Activated T-helper 1 cell treated with anti-CD3 and anti-CD28 coated beads, Interleukin-12 subunit alpha, Interleukin-12 subunit beta, Interleukin-2, Interleukin-4 antibody, amounts not matched to agents 30 ng/mL and 10 ng/mL and 1 ng/mL, durations not matched to agents 14 hours and 24 hours and 36 hours (primary cell): ENCODE measurements at places on chromosomes 2 and 18. TPM values are rescaled to one million over a fixed set of nuclear protein-coding genes. Genes with fewer than 3 reads are reported as not detected.

DNA sequence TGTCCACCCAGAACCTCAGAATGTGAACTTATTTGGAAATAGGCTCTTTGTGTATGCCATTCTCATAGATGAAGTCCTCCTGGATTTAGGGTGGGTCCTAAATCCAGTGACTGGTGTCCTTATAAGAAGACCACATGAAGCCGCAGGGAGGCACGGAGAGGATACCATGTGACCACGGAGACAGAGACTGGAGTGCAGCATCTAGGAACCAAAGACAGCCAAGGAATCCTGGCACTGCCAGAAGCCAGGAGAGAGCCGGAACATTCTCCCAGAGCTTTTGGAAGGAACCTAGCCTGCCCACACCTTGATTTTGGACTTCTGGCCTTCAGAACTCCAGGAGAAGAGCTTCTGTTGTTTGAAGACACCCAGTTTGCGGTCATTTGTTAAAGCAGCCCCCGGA lies 49.7 kb downstream of the ARL4C start:
- H3K36me3 ChIP-seq: peaks cover 47% of the 10 kb centered on the region
- peak overlapping the region; percentile 99 for H3K27ac ChIP-seq
- H3K4me1 ChIP-seq: peaks cover 89% of the 10 kb centered on the region
- H3K4me3 ChIP-seq: peak overlapping the region; percentile 75
- DNase-seq: no peak

DNA sequence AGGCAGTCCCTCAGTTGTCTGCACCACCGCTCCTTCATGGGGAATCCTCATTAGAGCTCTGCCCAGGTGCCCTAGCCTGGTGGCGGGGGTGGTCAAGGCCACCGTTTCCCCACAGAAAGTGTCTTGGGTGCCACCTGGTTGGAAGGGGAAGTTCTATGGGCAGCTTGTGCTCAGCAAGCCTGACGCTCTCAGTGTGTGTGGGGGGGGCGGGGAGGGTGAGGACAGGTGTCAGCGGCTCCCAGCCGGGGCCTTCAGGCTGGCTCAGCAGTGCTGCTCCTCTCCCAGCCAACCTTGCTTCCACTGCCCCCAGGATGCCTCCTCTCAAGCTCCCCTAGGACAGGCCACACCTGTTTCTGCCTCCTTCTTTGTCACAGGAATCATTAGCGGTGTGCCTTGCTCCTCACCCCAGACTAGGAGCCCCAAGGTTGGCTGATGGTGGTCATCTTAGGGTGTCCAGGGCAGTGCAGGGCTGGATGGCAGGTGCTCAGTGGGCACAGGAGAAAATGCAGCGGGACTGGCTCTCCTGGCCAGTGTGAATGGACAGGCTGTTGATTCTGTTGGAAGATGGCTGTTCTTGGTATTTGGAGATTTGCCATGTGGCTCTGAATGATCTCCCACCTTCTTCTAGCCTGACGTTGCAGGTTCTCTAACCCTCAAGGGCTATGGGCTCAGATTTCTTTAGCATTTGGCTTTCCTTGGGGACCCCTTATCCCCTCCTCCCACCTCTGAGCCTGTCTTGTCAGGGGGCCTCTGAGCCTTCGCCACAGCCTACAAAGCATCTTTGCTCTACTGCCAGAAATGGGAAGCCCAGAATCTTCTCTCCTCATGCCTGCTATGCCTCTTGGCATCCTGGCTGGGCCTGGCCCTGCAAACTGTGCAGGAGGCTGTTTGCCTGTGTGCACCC lies 185.8 kb upstream of the HS6ST1 start:
- no peak overlapping the region for H3K4me3 ChIP-seq
- no peaks in the 10 kb centered on the region for H3K4me1 ChIP-seq
- no peak for DNase-seq
- H3K27me3 ChIP-seq: peaks cover 4% of the 10 kb centered on the region
- no peaks in the 10 kb centered on the region for H3K36me3 ChIP-seq
- no peak overlapping the region for H3K27ac ChIP-seq

Gene ZRANB3
- total RNA-seq: 5.5 and 6.8 TPM in 2 replicates

DNA sequence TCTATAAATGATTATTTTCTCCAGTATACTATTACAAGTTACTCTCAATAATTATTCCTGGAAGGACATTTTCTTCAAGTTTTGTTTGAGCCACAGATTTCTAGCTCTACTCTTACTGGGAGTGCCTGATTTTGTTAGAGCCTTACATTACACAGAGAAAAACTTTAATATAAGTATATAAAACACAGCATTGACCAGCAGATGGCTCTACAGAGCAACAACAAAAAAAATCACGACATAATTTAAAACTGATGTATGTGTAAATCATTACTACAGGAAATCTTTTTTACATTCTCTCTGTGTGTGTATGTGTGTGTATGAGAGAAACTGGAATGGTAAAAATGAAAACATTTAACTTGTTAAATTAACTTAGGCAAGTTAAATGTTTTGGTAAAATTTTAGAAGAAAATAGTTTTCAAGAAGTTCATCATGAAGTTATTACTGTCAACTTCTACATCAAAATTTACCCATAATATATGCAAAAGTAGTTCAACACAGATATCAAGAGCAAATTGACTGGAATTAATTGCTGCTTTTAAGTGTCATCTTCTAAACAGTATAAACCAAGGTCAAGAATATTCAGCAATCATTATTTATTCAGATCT lies 103.3 kb downstream of the MDH1 start:
- H3K36me3 ChIP-seq: no peaks in the 10 kb centered on the region
- H3K4me3 ChIP-seq: no peak overlapping the region
- no peak for DNase-seq

Gene ACTR1B
- 101 and 102 TPM in 2 replicates for total RNA-seq

- DNase-seq: no peak
- H3K4me1 ChIP-seq: no peaks in the 10 kb centered on the region
- H3K27me3 ChIP-seq: no peaks in the 10 kb centered on the region
- H3K4me3 ChIP-seq: no peak overlapping the region
Observed at GRCh38 chr2:185044323-185044874, 446.1 kb downstream of the ZNF804A start.

- peaks cover 2% of the 10 kb centered on the region for H3K27me3 ChIP-seq
- no peaks in the 10 kb centered on the region for H3K36me3 ChIP-seq
- no peak for DNase-seq
- no peaks in the 10 kb centered on the region for H3K4me1 ChIP-seq
- H3K27ac ChIP-seq: no peak overlapping the region
Observed at GRCh38 chr2:160096409-160096808, 34.0 kb upstream of the PLA2R1 start.

GRCh38 chr2:192286093-192286701 lies 91.5 kb upstream of the TMEFF2 start:
- peaks cover 3% of the 10 kb centered on the region for H3K27me3 ChIP-seq
- H3K4me1 ChIP-seq: no peaks in the 10 kb centered on the region
- H3K36me3 ChIP-seq: no peaks in the 10 kb centered on the region
- no peak overlapping the region for H3K27ac ChIP-seq
- H3K4me3 ChIP-seq: no peak overlapping the region

DNA sequence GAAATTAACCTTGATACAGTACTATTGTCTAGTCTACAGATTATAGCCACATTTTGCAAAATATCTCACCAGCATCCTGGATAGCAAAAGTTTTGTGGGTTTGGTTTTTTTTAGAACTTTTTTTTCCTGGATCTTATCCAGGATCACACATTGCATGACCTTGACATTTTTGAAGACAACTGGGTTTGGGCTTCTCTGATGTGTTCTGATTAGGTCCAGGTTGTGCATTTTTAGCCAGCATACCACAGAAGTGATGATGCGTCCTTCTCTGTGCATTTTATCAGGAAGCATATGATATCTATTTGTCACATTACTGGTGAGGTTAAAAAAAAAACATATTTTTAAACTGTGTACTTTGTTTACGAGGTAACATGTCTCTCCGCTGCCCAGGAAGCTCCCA lies 221.0 kb upstream of the OSR1 start:
- H3K4me1 ChIP-seq: no peaks in the 10 kb centered on the region
- DNase-seq: no peak
- no peak overlapping the region for H3K27ac ChIP-seq
- H3K36me3 ChIP-seq: no peaks in the 10 kb centered on the region
- peaks cover 10% of the 10 kb centered on the region for H3K27me3 ChIP-seq
- H3K4me3 ChIP-seq: no peak overlapping the region

Gene ZNF407
- total RNA-seq: 19.8 and 21.4 TPM in 2 replicates

Gene HOXD1
- not detected in 2 replicates for total RNA-seq
